M059J (cell line): ENCODE measurements at places on chromosomes 11 and 22.

DNA sequence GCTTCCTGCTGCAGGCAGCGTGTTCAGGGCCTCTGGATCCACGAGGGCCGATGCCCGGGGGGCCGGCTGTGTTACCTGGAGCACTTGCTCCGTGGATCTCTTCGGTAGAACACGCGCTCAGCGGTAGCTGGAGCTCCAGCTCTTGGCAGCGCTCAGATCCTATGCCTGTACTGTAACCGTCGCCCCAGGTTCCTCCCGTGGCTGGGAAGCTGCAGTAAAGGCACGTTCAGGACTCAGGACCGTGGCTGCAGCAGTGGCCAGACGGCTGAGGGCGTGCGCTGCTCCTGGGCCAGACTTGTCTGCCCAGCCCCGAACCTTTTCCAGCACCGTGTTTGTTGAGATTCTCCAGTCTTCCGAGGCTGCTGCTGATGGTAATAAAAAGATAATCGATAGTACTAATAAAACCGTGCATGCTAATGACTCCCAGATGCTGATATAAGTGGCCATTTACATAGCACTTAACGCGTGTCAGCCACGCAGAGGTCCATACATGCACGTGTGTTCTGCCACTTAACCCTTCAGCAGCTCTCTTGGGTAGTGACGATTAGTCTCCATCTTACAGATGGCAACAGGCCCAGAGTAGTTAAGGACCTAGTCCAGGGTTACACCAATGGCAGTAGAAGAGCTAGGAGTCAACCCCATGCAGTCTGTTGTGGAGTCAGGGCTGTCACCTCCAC lies 1.4 kb downstream of the MOV10L1 start:
- DNase-seq: no peak

DNA sequence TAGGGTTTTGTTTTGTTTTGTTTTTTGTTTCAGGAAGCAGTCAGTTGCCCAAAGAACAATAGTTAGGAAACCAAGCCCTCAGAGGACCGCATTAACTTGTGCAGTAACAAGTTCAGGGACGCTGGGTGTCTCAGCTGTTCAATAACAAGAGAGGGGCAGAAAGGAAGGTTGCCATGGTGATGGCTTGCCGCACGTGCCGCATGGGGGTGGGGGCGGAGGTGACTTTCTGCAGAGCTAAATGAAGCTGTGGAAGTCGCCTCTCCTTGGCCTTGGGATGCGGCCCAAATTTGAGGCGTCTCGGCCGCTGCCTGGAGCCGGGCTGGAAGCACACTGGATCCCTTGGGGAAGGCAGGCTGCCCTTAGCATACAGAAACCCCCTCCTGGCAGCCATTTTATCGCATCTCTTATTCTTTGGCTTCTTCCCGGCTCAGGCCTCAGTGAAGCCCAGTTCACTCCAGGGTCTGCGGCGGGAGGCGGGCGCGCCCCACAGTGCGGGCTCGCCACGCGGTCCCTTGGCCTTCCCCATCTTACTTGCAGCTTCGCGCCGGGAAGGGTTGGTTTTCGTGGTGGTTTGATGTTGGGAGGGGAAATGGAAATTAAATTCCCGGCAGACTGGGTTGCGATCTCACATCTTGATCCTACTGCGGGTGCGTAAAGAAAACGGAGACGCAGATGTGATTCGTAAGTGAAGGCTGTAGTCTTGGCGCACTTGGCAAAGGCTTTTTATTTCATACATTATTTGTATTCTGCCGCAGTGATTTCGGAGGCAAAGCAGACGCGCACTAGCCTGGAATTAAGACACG lies 94.3 kb downstream of the SLC17A6 start:
- DNase-seq: peak; percentile 78

GRCh38 chr11:60743058-60743457 lies 13.6 kb upstream of the MS4A15 start:
- DNase-seq: no peak

DNA sequence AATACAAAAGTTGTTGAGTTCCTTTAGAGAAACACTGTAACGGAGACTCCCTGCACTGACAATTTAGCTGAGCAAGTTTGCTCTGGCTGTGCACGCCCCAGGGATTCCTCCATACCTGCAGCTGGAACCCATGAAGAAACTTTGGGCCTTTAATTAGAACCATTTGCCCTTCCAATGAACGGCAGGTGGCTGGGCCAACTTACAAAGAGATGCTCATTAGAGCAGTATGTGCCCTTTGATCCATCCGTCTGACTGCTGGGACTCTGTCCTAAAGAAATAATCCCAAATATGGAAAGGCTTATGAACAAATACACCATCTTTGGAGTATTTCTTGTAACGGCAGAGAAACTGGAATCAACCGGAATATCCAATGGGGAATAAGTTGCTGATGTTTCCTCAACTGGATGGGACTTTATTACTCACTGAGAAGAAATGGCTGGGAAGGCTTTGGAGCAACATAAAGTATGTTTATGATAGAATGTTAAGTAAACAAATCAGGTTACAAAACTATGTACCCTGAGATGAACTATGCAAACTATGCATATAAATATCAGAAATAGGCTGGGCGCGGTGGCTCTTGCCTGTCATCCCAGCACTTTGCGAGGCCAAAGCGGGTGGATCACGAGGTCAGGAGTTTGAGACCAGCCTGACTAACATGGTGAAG lies 24.4 kb upstream of the FBLN1 start:
- DNase-seq: peak; percentile 48

GRCh38 chr11:9693801-9694553 lies 30.1 kb downstream of the SWAP70 start:
- DNase-seq: no peak
